Activated CD8-positive, alpha-beta T cell treated with anti-CD3 and anti-CD28 coated beads, Interleukin-2, amount 10 ng/mL, durations not matched to agents 7 days and 5 days (primary cell): ENCODE measurements at places on chromosomes 11 and 22. TPM values are rescaled to one million over a fixed set of nuclear protein-coding genes. Genes with fewer than 3 reads are reported as not detected.

DNA sequence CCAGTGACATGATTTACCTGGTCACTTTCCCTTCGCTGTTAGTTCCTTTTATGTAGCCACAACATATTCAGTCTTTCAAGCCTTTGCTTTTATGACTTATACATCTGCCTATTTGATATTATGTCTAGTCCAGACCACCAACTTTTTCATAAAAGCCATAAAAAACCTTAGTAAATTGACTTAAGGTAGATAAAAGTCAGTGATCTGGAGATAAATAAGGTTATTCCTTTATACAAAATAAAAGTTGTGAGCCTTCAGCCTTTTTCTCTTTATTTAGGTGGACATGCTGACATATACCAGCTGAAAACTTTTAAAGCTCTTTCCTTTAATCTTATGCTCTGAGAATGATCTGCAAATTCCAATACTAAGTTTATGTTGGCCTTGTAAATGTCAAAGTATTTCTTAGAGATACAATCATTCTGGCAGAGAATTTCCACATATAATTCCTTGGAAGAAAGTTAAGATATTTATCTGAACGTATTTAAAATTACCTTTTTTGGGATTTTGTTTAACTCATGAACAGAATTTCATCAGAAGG lies 690.4 kb upstream of the CHORDC1 start:
- DNase-seq = no peak

DNA sequence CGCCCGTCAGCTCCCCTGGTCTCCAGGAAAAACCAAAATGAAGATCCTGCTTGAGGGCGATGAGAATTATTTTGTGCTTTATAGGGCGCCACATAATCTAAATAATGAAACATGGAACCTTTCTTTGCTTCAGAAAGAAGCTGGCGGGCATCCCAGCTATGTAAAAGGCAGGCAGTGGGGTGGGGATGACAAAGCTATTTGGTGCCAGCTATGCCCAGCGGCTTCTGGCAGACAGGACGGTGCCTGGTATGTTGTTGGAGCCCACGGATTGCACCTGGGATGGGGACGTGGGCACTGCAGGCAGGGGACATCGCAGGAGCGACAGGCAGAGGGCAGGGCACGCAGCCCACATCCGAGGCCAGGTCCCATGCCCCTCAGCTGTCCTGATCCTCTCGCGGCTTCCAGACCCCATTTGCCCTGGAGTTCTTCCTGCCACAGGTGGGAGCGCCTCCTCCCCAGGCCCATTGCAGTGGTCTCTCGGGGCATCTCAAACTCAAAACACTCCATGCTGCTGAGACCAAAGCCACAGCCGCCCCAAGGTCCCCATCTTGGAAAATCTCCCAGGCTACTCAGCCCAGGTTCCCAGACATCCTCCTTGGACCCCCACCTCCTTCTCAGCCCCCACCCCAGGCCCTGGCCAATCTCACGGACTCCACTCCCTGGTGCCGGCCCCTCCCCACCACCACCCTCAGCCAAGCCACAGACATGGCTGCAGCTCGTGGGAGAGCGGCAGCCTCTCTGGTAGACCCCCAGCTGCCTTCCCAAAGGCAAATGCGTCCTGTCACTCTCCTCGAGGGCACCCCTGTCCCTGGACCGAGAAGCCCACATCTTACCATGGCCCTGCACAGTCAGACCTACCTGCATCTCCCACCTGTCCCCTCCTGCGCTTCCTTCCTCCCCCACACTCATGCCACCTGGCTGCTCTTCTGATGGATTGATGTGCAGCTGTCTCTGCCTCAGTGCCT lies 45.7 kb downstream of the SHISAL1 start:
- no peak for DNase-seq

DNA sequence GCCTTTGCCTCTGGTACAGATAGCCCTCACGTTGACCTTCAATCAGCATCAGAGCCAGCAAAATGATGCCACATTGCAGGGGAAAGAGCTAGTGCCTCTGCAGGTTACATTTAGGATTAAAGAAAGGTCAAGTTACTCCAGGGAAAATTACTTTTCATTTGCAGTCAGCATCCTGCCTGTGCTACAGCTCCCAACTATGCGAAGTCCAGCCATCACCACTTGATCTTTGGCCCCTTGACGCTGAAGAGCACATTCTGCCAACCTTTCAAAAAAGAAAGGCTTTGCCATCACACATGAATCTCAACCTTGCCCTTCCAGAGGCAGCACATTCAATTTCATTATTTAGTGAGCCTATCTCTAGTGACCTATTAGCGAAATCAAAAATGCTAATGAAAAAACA lies 11.3 kb downstream of the FJX1 start:
- DNase-seq = no peak

DNA sequence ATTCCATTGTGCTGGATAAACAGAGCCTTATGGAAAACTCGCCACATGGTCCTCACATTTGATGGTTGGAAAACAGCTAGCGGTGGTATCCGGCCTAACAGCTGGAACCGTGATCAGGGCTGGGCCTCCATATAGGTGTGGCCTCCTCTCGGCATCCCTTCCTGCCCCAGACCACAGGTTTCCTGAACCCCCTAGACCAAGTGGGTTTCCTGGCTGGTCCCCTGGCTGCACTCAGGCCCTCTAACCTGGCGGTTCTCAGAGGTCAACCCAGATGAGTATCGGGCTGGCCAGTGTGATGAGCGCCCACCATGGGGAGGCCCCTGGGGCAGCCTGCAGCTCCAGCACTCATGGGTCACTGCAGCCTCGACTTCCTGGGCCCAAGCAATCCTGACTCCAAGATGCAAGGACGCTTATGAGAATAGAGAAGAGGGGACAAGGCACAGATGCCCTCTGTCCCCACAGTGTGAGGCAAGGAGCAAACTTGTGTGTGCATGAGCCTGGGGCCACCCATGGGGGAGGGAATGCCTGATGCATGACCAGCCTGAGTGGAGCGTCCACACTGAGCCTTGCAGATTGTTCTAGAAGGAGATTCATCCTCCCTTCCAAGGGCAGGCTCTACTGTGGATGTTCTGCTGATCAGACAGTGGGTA lies 53.4 kb upstream of the WNT7B start:
- no peak for DNase-seq

DNA sequence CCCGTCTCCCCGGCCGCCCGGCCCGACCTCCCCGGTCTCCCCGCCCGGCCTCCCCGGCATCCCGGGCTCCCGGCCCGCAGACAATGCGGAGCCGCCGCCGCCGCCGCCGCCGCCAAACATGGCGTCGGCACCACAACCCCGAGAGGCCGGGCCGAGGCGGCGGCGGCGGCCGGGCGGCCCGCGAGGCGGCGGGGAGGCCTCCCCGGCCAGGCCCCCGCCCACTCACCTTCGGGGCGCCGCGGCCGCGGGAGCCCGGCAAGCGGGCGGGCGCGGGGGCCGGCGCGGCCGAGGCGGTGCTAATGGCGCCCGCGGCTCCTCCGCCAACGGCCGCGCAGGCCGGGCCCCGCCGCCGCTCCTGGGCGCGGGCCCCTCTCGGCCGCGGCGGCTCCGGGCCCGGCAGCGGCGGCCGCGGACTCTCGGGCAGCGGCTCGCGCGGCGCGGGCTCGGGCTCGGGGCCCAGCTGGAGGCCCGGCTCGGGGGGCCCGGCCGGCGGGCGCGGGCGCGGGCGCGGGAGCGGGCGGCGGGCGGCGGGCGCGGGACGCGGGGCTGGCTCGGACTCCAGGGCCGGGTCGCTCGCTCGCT lies 311 bp downstream of the BRD1 start:
- no peak for DNase-seq

The ANO1 gene
- not detected for total RNA-seq

The CHRDL2 gene
- total RNA-seq = not detected
